Activated naive CD4-positive, alpha-beta T cell treated with anti-CD3 and anti-CD28 coated beads, Interleukin-2, amount 50 U/mL, for 16 hours (primary cell): ENCODE measurements at places on chromosomes 6 and 20.

DNA sequence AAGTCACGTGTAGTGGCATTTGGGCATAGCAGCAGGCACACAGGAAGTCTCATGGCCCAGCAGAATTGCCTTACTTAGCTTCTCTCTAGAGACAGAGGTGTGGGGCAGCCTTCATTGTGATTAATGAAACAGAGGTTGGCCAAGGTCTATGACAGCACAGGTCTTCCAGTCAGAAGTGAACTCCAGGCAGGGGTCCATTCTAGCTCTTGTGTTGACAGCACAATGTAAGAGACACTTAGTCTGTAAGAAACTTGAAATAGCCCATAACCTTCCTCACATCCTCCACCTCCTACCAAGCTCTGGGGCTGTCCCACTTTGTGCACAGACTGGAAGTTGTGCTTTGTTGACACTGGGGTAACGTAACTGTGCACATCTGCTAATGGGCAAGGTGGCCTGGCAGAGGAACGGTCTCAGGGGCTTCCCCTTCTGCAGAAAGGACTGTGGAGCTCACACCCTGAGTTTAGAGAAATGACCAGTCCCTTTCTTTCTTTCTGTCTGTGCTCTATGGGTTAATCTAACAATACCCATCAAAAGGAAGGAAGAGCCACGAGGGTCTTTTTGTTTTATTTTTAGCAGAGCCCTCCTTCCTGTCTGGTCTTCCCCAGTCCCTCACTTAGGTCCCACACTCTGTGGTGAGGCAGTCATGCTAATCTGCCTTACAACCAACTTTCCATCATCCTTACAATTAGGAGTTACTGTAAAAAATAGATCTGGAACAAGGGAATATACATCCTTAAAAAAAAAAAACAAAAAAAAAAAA is 35.6 kb upstream of the TAGAP start:
- DNase-seq = no peak

DNA sequence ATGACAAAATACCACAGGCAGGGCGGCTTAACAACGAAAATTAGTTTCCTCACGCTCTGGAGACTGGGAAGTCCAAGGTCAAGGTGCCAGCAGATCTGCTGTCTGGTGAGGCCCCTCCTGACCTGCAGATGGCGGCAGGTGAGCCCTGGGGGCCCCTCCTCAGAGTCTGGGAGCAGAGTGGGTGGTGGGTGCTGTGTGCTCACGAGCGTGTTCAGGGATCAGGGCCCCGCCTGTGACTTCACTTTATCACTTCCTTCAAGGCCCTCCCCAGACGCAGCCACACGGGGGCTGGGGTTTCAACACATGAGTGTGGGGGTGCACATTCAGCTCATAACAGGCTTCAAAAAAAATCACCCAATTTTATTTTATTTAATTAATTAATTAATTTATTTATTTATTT is 39.3 kb downstream of the SLC2A4RG start:
- no peak for DNase-seq

- DNase-seq = no peak
These were observed 9.8 kb downstream of the PI16 start for GRCh38 chr6:36964349-36964748.

DNA sequence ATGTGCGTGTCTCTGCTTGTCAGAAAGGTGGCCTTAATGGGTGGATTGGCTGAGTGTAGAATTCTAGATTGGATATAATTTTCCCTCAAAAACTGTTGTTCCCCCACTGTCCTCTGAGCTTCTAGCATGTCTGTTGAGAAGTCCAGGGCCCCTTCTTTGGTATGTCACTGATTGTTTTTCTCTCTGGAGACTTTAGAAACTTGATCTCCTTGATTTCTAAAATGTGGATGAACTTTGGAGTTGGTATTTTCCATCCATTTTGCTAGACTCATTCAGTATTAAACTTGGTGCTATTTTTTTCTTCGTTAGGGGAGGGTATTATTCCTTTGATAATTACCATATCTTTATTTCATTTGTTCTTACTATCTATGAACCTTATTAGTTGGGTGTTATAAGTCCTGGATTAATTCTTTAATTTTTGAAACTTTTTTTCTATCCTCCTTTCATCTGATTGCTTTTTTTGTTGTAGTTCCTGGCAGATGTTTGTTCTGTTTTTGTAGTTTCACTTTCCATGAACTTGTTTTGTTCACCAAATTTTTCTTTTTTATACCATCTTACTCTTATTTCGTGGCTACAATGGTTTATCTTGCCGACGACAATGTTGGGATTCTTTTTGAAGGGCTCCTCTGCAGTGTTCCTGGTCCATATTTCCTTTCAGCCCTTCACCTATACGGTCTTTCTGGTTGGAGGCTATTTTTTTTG is 68.4 kb downstream of the ARID1B start:
- DNase-seq = no peak

DNA sequence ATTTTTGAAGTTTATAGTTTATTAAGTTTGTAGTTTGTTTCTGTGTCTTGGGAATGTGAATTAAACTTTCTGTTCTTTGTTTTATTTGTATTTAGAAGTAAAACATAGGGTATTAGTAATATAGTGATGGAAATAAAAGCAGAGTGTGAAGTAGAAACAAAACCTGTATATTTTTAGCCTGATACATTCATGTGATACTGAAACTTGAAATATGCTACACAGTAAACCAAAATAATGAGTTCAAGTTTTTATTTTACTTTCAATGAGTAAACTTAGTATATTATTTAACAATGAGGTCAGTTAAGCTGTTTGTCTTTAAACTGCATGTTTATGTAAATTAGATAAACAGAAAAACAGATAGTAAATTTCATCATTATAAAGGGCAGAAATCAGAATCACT is 1592.6 kb downstream of the GRIK2 start:
- DNase-seq = no peak

GRCh38 chr20:1085492-1086276 is 32.7 kb upstream of the PSMF1 start:
- DNase-seq = no peak

- no peak for DNase-seq
These were observed 265.4 kb upstream of the SUPT3H start for GRCh38 chr6:45643126-45643525.

DNA sequence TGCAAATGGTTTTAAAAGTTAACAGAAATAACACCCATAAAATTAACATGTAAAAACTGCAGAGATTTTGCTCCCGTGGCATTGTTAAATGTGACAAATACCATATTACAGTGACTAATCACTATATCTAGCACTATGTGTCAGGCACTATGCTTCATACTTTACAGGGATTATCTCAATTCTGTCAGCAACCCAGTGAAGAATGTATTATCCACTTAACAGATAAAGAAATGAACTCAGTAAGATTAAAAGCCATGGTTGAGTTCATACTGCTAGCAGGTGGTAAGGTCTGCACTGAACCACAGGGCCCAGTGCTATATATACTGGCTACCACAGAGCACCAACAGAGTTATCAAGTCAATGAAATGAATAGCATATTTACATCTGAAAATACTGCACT is 65.4 kb downstream of the RWDD2A start:
- no peak for DNase-seq

DNA sequence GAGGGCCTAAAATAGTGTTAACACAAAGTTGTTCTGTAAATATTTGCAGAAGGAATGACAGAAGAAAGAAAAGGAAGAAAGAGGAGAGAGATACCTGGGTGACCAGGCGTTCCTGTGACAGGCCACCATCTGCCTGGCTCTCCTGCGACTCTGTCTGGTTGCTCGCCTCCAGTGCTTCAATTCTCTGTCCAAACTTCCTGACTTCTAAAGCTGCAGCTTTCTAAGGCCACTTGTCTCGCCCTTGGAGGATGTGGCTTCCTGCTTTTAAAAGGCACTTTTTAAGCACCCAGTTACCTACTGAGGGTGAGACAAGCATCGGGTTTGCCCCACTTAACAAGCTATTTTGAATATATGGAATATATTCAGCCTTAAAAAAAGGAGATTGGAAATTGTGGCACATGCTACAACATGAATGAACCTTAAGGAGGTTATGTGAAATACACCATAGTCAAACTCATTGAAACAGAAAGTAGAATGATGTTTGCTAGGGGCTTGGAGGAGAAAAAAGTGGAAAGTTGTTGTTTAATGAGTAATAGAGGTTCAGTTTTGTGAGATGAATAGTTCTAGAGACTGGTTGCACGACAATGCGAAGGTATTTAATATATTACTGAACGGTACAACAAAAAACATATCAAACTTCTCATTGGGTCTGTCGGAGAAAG is 32.8 kb downstream of the VIP start:
- DNase-seq = no peak

GRCh38 chr6:154359161-154359574 is 2.6 kb upstream of the IPCEF1 start:
- DNase-seq = no peak

GRCh38 chr20:16947479-16947878 is 199.3 kb downstream of the OTOR start:
- no peak for DNase-seq

DNA sequence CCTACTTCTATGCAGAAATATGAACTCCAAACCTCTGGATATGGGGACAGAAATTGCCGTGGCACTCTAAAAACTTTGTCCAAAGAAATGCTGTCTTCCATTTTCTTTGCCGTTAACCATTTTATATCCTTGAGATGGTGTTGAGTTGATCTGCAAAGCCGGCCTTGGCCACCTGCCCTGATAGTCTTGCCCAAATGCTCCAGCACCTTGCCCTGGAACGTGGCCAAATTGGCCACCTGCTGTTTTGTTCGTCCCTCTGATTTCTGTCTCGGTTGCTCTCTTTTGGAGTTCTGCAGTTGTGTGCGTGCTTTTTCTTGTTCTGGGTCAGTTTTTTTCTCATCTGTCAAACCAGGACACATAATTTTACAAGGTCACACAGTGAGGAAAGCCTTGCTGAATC is 239.7 kb upstream of the GMDS start:
- DNase-seq = no peak

DNA sequence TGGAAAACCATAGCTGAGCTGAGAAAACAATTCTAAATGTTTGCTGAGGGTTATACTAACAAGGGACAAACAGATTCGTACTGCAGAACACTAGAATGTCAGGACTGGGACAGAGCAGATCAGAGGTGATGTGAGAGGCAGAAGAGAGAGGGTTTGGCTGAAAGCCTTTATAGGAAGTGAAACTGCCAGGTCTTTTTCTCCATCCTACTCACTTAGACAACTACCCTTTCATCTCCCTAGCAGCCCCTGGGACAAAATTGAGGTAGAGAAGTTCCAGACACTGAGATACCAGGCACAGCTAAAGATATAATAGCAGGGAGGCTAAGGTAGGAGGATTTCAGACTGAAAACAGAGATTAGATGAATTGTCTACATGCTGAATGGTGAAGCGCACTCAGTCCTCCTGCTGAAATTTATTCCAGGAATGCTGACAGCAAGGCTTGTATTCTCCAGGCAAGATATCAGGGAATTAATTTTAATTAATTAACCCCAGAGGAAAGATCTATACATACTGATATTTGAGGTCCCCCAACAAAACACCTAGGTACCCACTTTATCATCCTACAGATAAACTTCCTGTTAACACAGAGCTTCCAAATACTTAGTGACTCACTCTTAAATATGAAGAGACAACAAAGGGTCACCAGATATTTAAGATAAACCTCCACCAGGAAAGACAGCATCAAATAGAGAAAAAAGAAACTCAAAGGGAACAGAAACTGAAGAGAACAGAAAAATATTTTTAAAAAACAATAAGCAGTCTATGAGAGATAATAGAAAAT is 12.6 kb upstream of the EIF2S2 start:
- DNase-seq = no peak

GRCh38 chr6:37309046-37309445 is 44.7 kb upstream of the RNF8 start:
- no peak for DNase-seq

DNA sequence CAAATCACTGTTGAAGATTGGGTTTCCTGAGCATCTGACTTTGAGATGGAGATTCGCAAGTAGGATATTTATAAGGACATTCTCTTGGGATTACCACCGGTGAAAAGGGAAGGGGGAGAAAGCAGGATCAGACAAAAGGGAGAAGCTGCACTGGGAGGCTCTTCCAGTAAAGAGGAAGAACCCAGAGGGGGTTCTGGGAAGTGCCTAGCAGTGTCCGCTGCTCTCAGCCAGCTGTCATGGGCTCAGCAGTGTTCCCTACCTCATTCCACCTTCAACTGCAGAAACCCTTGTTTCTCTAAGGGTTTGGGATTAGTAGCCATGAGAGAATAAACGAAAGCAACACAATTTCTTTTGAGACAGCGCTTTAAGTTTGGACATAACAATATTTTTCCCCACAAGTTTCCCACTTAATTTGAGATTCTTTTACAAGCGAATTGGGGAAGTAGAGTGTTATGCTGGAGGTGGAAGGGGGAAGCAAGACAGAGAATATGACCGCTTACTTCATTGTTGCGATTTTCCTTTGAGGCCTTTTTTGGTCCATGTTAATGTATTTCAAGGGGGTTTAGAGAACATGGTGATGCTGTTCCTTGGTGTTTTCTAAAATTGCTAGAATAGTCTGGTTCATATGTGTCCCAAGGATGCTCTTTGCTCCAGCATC is 154.5 kb upstream of the SCGN start:
- DNase-seq = no peak

DNA sequence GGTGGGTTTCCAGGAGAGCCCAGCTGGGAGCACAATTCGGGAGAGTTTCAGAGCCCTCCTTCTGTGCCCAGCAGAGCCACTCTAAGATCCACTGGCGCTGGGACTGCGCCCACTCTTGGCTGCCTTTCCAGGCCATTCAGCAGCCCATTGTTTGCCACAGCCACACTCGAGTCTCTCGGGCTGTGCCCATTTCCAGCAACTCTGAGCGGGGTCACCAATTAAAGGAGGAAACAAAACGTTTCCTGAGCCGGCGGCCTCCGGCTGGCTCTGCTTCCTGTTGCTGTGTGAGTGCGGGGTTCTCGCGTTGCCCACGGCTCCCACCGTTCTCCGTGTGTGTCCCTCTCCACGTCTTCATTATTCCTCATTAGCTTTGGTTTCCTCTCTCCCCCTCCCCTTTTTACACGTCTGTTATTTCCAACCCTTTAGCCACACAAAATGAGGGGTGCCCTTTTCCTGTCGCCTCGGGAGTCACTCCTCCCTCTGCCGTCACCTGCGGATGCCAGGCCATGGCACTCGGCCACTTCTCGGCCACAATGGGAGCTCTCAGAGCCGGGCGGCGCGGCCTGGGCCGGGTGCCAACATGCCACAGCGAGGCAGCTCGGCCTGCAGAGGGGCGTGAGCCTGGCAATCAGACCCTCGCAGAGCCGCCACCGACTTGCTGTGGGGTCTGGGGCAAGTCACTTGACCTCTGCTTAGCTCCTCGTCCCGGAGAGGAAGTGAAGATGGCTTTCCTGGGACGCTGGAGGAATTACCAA is 94.3 kb upstream of the NKX2-2 start:
- DNase-seq = no peak
